ENCODE measurements at places on chromosomes 4 and X.

- no peak for DNase-seq
These were observed 27.3 kb downstream of the RWDD4 start for GRCh38 chr4:183631577-183632198.

DNA sequence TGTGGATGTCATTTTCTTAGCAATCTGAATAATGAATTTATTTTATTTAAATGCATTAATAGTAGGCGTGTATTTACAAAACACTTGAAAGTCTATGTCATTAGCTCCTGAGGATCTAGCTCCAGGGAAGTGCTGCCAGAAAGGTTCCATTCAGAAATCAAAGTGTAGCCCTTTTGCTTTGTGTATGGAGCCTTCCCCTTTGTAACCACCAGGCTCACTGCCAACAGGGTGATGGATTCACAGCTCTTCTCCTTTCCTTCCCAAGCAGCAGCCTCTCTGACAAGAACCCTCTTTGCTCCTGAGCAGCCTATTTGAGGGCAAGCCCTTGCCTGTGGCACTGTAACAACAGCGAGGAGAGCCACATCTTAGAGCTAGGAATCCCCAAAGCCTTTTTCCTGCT, 286.0 kb upstream of the RASGEF1B start:
- DNase-seq = no peak

- no peak for DNase-seq
These were observed 18.9 kb downstream of the ASMTL start for GRCh38 chrX:1433646-1434357.

GRCh38 chr4:26268246-26268645, 52.6 kb upstream of the RBPJ start:
- DNase-seq = no peak

DNA sequence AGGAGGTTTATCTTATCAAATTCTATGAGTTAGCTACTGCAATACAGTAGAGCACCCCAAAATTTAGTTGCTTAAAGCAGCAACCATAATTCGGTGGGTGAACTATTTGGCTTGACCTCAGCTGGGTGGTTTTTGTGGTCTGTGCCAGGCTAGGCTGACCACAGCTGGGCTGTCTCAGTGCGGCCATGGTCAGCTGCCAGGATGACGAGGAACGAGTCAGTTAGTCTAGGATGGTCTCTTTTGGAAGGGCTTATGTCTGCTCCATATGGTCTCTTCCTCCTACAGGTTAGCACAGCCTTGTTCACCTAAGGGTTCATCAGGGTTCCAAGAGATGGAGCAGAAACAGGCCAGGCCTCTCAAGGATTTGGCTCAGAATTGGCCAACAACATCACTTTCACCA, 210.4 kb downstream of the PALLD start:
- DNase-seq = no peak

DNA sequence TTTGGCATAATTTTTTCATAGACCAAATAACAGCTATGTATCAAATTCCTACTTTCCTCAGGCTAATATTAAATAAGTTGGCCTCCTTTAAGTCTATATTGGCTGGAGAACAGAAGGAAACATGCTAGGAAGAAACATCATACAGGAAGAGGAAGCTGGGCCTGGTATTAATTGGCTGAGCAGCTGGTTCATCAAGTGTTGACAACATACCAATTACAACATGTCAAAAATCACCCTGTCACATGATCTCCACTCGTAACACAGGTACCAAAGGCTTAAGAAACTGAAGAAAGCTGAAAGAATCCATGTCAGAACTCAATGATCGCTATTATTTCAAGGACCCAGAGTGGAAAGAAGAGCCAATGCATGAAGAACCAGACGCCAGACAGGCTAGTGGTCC, 10.5 kb downstream of the WDFY3 start:
- DNase-seq = no peak

- peak; percentile 40 for DNase-seq
These were observed 13.9 kb upstream of the PPEF2 start for GRCh38 chr4:75916091-75916661.

Measured in CD4-positive, alpha-beta T cell treated with Interleukin-2 at 100 ng/mL for 4 hours (primary cell).